ENCODE measurements at places on chromosomes 3 and 15.

- DNase-seq: no peak
Measured at GRCh38 chr3:98962951-98963350, 61.5 kb upstream of the DCBLD2 start.

DNA sequence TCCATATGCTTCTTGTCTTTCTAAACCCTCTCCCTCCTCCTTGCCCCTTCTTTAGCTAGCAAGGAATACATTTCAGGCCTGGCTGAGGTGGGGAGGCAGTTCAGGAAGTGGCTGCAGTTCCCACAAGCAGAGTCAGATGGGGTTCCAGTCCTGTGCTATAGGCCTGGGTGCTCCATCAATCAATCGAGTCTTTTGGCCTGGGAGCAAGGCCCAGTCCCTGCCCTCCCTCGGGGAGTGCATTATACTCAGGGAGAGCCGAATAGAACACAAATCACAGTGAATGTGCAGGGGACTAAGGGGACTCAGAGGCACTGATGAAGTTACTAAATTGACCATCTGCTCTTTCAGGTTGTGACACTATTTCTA lies 58.0 kb upstream of the HERC1 start:
- DNase-seq: no peak

DNA sequence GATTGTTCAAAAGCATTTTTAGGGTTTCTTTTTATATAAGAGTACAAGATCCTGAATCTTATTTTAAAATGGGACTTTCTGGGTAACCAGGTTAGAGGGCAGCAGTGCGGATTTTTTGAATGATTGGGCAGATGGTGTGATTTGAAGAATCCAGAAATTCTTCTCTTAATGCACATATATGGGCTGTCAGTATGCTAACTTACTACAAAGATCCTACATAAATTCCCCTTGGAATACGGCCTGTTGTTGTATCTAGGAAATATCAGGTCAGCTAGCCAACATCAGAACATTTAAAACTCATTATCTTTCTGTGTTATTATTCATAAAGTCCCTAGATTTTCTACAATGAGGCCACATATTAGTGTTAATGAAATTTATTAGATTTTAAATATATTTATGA lies 229.6 kb upstream of the TPRG1 start:
- DNase-seq: no peak

- DNase-seq: no peak
Measured at GRCh38 chr3:143362115-143362991, 242.8 kb downstream of the CHST2 start.

DNA sequence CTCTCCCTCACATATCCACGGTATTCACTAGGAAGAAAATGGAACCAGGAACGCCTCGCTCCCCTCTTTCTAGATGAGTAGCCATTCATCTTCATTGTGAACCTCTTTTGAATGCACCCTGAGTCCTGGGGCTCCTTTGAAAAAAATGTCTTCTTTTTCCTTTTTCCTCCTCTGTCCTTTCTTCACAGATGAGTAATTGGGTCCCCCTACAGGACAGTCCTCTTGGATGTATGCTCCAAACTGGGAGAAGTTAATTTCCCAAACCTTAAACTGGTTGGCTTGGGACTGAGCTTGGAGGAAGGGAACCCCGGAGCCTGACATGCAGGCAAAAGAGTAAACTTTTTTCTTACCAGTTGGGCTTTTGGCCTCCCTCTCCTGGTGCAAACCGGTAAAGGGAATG lies 108.8 kb downstream of the DPH6 start:
- peak; percentile 50 for DNase-seq

DNA sequence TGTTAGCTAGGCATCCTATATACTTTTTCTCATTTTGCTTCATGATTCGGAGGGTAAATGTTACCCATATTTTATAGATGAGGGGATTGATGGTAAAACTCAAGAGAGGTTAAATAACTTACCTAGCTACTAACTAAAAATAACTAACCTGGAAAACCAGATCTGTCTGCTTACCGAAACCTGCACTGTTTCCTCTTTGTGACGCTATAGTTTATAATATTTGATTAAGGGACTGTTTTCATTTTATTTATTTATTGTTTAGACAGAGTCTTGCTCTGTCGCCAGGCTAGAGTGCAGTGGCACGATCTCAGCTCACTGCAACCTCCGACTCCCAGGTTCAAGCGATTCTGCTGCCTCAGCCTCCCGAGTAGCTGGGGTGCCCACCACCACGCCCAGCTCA lies 55.9 kb downstream of the MAP6D1 start:
- DNase-seq: no peak

GRCh38 chr3:132253262-132253878 lies 63.8 kb upstream of the ACP3 start:
- peak; percentile 66 for DNase-seq

GRCh38 chr15:37046876-37047614 lies 53.3 kb downstream of the MEIS2 start:
- DNase-seq: no peak

DNA sequence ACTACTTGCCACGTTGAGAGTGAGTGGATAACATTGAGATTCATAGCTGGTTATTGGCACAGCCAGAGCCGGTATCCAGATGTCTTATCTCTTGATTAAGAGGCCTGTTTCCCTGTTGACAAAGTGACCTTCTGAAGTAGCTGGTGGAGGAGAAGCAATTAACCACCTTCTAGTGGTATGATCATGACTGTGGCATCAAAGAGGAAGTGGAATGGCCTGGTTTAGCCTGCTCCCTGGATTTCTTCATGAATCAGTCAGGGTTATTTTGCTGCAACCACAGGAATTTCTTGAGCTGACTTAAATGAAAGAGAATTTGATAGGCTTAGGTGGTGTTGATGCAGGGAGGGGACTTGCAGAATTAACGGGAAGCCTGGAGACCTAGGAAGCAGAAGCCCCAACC lies 398.3 kb downstream of the MFSD1 start:
- no peak for DNase-seq

DNA sequence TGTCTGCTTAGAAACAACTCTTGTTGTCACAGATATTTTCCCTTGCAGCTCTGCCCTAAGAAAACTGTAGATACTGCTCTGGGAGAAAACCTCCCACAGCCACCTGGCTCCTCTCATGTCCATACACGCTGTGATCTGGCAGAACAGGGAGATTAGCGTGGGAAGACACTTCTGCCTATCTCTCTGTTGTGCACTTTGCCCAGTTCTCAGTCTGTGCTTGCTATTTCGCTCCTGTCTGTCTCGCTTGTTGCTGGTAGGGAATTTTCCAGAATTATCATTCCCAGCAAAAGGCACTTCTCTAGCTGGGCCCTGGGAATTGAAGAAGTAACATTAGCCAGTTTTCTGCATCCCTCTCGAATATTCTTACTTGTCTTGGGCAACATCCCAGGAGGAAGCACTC lies 8.1 kb upstream of the GATM start:
- DNase-seq: no peak

- no peak for DNase-seq
Measured at GRCh38 chr15:79990997-79991334, 20.0 kb upstream of the BCL2A1 start.

DNA sequence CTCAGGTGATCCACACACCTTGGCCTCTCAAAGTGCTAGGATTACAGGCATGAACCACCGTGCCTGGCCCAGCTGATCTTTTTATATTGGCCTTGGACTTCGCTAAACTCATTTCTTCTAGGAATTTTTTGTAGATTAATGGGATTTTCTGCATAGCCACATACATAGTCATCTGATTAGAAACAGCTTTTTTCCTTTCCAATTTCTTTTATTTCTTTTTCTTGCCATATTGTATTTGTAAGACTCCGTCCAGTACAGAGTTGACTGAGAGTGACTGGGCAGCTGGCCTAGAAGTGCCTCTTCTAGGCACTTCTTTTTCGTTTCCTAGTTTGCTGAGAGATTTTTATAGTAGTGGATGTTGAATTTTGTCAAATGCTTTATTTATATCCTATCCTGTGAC lies 37.4 kb downstream of the ARIH1 start:
- DNase-seq: no peak

DNA sequence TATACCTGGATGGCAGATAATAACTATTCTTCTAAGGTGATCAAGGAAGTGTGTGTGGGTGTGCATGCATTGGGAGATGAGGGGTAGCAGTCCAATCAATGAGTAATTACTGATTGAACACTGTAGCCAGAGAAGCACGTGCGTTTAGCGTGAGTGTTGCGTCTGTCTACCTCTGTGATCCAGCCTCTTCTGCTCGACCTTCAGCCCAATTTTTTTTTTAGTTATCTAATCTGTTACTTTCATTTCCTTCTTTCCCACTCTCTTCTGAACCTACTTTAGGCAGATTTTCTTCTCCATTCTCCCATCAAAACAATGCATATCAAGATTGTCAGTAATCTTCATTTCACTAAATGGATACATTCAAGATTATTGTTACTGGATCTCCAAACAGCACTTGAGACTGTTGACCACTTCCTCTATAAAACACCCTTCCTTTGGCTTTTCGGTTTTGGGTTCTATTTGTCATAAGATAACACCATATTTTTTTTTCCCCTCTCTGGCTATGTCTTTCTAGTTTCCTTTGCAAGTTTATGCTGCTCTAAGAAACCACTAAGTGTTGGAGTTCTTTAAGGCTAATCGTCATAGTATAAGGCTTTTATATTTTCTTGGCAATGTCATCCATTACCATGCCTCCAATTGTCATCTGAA lies 41.0 kb downstream of the MCTP2 start:
- DNase-seq: no peak

DNA sequence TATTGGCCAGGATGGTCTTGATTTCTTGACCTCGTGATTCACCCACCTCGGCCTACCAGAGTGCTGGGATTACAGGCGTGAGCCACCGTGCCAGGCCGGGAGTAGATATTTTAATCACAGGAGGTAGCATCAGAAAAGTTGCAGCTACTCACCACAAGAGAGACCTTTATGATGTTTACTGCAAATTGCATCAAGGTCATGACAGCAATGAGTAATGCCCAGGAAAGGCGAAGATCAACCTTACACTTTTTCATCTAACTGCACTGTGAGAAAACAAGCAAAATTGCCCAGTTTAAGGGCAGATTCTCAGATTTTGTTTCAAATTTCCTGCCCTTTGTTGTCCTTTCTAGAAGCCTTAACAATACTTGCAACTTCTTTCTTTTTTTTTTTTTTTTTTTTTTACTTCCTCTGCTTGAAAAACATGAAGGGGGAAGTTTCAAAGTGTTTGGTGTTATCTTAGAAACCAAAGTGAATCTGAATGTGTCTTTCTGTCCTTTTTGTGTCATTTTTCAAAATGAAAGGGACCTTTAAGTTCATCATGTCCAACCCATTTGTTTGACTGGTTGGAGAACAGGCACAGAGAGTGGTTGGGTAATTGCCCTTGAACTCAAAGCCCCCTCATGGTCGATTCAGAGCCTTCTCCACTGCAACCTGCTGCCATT lies 25.0 kb downstream of the TGFBR2 start:
- peak; percentile 84 for DNase-seq

DNA sequence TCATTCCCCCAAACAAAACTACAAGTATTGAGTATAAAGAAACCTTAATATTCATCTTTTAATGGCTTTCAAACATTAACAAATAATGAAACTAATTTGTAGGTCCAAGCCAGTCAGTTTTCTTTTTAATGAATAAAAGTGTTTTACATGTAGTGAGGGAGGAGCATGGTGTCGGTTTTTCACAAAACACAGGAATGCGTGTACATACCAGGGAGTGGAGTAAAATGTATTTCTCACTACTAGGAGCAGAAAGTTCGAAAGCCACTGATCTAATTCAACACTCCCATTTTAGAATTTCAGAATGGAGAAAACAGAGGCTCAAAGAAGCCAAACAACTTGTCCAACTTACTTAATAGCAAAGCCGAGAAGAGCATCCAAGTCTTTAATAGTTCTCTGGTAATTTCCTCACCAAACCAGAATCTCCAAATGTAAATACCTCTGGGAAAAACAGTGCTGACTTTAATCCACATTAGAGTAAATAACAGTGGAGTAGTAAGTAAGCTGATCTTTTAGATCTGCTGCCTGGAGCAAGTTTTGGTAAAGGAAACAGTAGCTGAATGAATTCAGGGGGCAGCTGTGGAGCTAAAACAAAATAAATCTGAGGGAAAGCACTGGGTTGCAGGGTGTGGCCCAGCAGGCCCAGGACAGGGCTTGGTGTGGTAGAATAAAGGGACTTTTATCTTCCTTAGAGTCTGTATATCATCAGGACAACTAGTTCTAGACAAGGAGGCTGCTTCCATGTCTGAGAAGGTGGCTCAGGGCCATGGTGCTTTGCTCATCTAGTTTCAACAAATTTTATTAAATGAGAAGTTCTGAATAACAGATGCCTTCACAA lies 7.9 kb downstream of the ANP32A start:
- no peak for DNase-seq

- no peak for DNase-seq
Measured at GRCh38 chr3:72951259-72951722, 45.3 kb upstream of the PPP4R2 start.

DNA sequence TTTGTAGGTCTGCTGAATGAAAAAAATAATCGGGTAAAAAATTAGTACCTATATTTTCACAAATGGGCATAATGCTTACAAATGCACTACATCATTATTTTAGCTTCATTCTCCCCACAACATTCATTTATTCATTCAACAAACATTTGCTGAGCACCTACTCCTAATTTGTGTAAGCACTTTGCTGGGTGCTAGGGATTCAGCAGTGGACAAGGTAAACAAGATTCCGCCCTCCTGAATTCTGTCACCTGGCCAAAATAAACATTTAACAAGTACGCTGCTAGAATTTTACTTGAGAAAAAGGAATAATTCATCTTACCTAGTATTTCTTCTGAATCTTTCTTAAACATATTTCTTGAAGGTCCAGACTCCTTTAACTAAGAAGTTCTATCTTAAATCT lies 72.1 kb downstream of the TIGIT start:
- peak; percentile 10 for DNase-seq

GRCh38 chr3:59456852-59457485 lies 407.1 kb upstream of the CFAP20DC start:
- no peak for DNase-seq

DNA sequence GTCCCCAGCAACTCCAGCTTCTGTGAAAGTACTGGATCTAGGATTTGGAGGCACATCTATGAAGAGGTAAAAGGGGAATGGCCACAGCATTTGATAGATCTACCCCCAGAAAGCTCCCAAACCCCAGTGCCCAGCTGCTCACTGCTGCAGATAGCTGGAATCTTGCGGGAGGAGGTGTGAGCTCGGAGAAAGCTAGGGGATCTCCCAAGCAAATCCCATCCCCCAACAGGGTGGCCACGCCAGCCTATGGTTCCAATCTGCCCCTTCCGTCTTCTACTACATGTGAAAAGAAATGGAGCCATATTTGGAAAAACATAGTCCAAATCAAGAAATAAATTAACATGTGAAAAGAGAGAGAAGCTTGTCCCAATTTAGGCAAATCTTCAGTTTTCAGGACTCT lies 42.0 kb downstream of the SEMA5B start:
- no peak for DNase-seq

DNA sequence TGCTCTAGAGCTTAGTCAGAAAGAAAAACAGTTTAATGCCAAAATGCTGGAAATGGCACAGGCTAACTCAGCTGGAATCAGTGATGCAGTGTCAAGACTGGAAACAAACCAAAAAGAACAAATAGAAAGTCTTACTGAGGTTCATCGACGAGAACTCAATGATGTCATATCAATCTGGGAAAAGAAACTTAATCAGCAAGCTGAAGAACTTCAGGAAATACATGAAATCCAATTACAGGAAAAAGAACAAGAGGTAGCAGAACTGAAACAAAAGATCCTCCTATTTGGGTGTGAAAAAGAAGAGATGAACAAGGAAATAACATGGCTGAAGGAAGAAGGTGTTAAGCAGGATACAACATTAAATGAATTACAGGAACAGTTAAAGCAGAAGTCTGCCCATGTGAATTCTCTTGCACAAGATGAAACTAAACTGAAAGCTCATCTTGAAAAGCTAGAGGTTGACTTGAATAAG lies 150.5 kb upstream of the LRRFIP2 start:
- DNase-seq: peak; percentile 51

GRCh38 chr15:83592370-83593040 lies 61.4 kb upstream of the ADAMTSL3 start:
- DNase-seq: no peak

- DNase-seq: no peak
Measured at GRCh38 chr3:119937229-119937628, 155.3 kb downstream of the NR1I2 start.
